NCI-H1436 treated with DMSO at 0.1 percent for 48 hours (cell line): ENCODE measurements at places on chromosomes 7 and 10.

DNA sequence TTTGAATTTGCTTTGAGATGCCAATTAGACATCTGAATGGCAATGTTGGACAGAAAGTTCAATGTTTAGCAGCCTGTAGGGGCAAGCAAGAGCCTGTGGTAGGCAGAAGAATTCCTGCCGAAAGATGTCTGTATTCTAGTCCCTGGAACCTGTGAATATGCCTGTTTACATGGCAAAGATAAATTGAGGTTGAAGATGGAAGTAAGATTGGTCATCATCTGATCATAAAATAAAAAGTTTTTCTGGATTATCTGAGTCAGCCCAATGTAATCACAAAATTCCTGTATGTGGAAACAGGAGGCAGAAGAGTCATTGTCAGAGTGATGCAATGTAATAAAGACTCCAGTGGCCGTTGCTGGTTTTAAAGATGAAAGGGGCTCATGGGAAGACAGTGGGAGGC, 430.5 kb downstream of the MDFIC start:
- DNase-seq = no peak

- DNase-seq = no peak
Measured at GRCh38 chr10:72158176-72158575, 57.6 kb upstream of the ANAPC16 start.

GRCh38 chr7:81819861-81820260, 50.0 kb upstream of the HGF start:
- no peak for DNase-seq

- DNase-seq = no peak
Measured at GRCh38 chr7:88040694-88041093, 106.6 kb downstream of the ADAM22 start.

DNA sequence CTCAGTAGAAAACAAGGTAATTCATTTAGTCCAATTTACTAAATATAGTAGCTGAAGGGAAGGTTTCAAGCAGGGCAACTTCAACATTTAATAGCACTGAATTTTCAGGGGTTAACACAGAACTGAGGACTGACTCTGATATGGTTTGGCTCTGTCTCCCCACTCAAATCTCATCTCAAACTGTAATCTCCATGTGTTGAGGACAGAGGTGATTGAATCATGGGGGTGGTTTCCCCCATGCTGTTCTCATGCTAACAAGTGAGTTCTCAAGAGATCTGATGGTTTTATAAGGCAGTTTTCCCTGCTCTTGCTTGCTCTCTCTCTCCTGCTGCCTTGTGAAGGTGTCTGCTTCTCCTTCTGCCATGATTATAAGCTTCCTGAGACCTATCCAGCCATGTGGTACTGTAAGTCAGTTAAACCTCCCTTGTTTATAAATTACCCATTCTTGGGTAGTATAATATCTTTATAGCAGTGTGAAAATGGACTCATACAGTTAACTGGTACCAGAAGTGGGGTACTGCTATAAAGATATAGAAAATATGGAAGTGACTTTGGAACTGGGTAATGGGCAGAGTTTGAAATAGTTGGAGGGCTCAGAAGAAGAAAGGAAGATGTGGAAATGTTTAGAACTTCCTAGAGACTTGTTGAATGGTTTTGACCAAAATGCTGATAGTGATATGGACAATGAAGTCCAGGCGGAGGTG, 9.8 kb upstream of the UMAD1 start:
- DNase-seq = no peak

- DNase-seq = no peak
Measured at GRCh38 chr10:133104068-133104962, 16.6 kb downstream of the ADGRA1 start.

- no peak for DNase-seq
Measured at GRCh38 chr7:66921918-66922486, 977 bp downstream of the TMEM248 start.
